ENCODE measurements at places on chromosomes 5 and 9.

DNA sequence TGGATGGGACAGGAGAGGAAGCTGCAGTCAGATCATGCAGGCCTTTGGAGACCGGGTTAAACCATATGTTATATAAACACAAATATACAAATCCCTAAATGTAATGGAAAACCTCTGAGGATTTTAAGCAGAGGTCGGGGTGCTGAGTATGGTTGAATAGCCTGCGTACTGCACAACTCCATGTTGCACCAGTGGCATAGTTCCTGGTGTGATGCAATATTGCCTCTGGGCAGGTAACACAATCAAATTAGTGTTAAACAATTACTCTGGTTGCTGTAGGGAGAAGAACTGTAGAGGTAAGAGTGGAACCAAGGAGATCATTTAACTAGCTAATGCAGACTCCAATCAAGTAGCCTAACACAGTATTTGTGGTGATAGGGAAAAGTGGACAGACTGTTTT lies 21.3 kb upstream of the RNF145 start:
- no peak for DNase-seq

GRCh38 chr5:76456258-76456657 lies 53.2 kb downstream of the IQGAP2 start:
- no peak for DNase-seq

GRCh38 chr9:98010445-98010844 lies 27.3 kb downstream of the ANP32B start:
- DNase-seq: no peak

DNA sequence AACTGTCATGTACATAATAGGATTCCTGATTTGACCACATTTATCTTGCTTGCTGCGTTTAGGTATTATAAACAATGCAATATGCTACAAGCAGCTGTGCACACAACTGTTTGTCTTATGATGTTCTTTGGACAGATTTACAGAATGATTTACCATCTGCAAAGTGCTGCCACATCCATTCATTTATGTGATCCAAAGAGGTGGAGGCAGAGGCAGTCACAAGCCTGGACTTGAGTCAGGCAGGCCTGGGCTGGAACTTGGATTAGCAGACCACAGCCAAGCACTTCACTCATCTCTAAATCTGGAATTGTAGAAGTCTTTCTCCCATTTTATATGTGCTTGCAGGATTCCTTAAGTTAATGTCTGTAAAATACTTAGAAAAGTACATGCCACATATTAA lies 149.0 kb downstream of the INSYN2B start:
- DNase-seq: no peak
